ENCODE measurements at places on chromosomes 12 and 14.

DNA sequence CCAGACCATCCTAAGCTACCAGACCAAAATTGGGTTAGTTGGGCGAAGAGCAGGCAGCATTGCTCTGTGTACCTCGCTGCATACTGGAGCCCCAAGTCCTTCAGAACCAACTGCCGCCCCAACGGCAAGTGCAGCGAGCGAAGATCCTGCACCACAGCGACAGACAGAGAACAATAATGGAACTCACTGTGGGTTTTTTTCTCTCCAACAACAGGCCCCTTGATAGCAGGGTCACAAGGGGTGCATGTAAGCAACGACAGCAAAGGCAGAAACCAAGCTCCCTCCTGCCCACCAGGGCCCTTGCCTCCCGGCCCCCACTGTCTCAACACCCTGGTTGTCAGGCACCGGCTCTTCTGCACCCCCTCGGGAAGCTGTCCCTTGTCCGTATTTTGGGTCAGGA is 39.0 kb downstream of the RNF34 start:
- no peak for DNase-seq

- DNase-seq = no peak
Measured at GRCh38 chr12:24011927-24012507, 62.5 kb upstream of the SOX5 start.

GRCh38 chr14:22893706-22894105 is 10.7 kb downstream of the REM2 start:
- no peak for DNase-seq

DNA sequence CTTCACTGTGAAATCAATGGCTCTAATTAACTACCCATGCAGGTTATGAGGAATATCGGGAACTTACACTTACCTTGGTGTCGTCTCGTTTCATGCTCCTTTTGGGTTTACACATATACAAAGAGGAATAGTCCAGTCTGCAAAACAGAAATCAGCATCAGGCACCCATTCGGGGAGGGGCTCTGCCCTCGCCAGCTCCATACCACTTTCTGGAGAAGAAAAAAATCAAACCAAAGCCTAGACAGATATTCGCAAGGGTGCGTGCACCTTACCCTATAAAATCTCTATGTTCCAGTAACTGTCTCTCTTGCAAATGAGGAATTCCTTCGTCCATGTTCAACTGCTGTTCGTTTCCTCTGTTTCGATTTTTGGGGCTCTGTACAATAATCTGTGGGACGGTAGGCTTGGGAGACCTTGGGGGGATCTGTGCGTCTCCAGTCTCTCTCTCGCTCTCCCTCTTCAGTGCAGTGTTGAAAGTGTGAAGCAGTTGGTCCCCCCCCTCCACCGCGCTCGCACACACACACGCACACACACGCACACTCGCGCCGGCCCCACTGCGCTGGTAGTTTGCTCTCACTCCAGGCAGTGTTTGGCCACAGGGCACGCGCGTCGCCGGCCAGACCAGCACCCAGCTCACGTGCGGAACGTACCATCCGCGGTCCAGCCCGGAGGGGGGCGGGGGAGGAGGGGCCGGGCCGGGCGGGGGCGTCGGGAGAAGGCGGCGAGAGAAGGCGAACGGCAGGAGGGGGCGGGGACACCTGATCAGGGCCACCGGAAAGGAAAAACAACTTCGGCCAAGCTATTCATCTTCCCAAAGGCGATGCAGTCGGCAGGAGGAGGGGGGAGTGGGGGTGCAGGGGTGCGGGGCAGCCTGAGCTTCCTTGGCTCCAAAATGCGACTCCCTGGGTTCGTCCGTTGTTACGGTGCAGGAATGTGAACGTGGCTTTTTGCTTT is at the start of gene BHLHE41:
BHLHE41 (minus strand) TSS at position 592 of the 954 bp plus-strand sequence; CDS start at position 334, 258 bp downstream.
- DNase-seq = no peak

GRCh38 chr12:64583771-64584421 is 26.4 kb upstream of the RASSF3 start:
- no peak for DNase-seq

DNA sequence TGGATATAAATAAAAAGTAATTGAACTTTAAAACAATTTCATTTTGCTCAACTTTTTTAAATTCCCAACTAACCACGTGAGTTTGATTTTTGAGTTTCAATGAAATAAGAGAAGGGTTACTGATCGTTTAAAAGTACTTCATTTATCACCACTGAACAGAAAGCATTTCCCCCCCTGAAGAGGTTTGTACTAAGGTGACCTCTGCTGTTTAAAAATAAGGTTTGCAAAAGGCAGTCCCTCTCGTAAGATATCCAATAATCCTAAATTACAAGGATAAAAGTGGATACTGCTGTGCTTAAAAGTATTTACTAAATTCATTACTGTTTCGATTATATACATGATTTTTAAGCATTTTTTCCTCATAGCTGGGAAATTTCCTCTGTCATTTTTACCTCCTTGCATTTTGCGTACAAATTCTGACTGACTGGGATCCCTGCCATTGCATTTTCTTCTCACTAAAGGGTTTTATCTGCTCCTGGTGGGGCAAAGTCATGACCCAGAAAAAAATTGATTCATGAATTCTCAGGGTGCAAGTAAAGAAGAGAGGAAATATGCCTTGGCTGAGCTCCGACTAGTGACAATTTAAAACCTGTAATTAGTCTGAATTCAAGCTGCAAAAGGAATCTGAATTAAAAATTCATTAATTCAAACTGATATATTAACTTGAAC is 463.8 kb downstream of the PRKD1 start:
- no peak for DNase-seq

DNA sequence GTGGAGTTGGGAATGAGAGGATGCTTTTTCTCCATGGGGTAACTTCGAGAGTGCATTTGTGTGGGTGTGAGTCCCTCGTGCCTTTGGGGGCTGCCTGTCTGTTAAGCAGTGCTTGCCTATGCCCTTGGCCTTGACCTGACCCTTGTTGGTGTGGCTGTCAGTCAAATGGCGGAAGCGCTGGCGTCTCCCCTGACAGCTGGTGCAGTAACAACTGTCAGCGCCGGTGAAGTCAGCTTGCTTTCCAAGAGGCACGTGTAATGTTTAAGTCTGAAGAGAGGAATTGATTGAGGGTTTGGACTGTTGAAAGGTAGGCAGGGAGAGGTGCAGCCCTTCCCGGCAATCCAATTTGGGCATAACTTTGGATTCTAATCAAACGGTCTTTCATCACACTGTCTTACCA is 211.3 kb downstream of the AACS start:
- no peak for DNase-seq

DNA sequence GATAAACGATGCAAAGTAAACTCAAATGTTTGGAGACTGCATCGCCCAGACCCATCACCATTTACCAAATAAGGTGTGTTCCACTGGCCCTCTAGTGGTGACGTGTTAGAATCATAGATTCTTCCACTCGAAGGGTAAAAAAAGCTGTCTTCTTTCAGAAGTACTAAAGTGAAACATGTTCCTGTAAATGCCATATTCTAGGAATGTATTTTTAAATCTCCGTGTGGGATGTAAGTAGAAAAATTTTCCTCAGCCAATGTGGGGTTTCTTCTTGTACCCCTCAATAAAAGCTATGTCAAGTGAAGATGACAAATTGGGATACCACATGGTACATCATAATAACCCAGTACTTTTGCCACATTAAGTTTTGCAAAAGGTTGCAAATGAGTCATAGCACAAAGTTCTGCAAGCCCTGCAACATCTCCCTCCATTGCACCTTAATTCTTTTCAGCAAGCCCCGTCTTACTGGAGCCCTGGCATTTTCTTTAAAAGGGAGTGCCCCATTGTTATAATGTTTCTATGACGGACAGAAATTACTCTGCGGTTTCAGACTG is 100.8 kb downstream of the CCER1 start:
- no peak for DNase-seq

DNA sequence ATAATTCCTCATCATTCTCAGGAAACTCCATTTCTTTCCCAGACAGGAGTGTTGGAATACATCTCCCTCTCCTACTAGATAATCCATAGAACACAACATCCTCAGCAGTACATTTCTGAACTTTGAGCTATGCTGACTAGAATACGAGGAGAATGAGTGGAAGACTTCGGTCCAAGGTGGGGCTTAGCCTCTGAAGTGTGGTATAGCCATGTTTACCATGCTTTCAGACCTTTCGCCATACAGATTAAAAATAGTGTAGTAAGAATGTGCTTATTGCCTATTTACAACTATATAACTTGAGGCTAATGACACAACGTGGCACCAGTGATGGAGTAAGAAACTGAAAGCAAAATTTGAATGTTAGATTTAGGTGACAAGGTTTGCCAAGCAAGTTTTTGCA is 184.5 kb upstream of the KRR1 start:
- DNase-seq = no peak

DNA sequence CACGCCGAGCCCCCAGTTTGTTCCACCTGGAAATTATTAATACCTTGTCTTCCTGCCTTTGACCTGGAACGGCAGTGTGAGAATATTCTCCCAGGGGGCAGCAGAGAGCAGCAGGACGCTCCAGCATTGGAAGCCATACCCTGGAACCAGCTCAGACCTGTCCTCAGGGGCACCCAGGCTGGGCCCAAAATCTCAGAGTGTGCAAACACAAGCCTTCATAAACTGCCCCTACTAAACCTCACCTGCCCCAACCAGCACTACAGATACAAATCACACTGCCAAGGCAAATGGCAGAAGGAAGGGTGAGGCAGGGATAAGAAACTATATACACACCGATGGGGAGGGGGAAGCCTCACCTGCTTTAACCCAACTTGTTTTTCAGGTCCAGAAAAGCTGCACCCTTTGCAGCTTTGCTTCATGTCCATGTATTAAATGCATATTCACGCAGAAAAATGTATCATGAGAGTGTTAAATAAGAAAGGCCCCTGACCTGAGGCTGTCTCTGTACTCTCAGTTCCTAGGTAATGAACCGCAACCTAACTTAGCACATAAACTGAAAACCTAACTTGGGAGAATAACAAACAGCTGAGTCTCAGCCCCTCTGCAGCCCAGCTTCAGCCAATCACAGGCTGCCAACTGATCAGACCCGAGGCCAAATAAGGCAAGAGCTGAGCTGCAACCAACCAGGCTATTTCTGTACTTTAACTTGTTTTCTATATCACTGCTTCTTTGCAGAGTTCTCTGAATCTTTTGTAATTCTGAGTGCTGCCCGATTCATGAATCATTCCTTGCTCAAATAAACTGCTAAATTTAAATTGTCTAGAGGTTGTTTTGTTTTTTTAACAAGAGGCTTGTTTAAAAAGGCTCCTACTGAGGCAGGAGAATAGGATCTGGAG is 130.1 kb downstream of the SPTSSA start:
- DNase-seq = peak; percentile 49

DNA sequence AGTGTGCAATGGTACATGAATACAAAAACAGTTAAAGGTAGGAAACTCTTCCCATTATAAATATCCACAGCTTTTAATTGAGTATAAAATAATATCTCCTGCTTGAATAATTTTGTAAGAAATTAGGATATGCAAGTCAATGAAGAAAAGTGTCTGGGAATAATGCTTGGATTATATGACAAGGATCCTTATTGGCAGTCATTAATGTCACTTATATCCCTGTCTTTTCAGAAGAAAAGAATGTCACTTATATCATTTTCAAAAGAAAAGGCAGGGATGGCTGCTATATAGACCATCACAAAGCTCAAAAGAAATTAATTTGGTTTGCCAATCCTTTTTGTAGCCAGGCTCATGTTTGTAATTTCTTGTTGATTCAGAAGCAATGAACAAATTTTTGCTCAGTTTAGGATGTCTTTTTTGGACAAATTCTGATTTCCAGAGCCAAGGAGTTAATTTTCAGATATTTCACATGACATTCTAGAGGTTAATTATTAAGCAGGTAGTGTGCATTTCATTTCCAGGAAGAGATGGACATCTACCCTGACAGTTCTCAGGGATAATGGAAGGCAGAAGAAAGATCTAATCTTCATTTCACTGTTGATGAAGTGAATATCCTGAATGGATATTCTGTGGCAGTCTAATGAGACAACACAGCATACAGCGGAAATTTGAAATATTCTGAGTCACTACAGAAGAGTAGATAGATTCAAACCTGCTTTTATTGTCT is 299.8 kb downstream of the RPS29 start:
- DNase-seq = no peak

DNA sequence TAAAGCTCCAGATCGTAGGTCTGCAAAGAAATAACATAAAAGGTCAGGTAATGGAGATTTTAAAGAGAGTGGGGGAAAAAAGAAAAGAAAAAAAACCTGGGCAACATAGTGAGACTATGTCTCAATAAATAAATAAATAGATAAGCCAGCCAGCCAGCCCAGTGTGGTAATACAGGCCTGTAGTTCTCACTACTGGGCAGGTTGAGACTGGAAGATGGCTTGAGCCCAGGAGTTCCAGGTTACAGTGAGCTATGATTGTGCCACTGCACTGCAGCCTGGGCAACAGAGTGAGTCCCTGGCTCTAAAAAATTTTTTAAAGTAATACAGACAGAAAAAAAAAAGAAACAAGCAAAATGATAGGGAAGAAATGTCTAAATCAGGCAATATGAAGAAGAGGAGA is 43.2 kb upstream of the BBS10 start:
- DNase-seq = no peak

- DNase-seq = peak; percentile 48
Measured at GRCh38 chr14:23562822-23563472, 4.6 kb downstream of the AP1G2 start.

- no peak for DNase-seq
Measured at GRCh38 chr12:86376052-86376451, 119.9 kb upstream of the MGAT4C start.

GRCh38 chr12:42902001-42902400 is 312.5 kb upstream of the PRICKLE1 start:
- DNase-seq = no peak

GRCh38 chr14:71331403-71331802 is 424.1 kb downstream of the PCNX1 start:
- DNase-seq = no peak

DNA sequence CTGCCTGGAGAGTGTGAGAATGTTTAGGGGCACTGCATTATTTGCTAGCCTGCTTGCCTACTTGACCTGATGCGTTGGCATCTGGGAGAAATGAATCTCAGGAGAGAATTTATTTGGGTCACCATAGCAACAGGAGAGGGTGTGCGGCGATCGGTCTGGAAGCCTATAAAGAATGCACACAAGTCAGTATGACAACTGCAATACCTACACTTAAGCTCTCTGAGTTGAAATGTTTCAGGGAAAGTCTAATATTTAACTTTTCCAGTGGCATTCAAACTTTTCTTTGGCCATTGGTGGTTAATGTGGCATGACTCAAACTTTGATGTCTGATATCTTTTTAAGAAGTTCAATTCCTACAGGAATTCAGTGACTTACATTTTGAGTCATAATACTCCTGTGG is 205.1 kb downstream of the NEDD1 start:
- DNase-seq = no peak

GRCh38 chr14:59283361-59283760 is 94.9 kb downstream of the DAAM1 start:
- no peak for DNase-seq

- peak; percentile 9 for DNase-seq
Measured at GRCh38 chr12:56634242-56634836, 4.2 kb upstream of the BAZ2A start.

GRCh38 chr12:53063708-53064612 is 14.1 kb downstream of the TNS2 start:
- no peak for DNase-seq

DNA sequence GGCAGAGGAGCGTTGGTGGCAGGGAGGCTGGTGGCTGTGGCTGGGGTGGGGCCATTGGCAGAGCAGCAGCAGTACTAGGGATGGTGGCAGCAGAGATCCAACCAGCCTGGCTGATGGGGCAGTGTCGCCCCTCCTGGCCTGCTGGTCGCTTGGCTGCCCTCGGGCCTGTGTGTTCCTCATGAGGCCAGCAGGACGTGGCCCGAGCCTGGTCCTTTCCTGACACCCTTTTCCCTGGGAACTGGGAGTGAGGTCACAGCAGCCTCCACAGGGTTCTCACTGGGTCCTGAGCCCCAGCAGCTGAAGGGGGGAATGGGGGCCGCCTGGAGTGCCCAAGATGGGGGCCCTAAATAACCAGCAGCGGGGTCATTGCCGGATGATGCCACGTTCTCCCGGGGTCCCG is 46.1 kb downstream of the KIF26A start:
- DNase-seq = no peak

Measured in activated CD4-positive, alpha-beta T cell treated with anti-CD3 and anti-CD28 coated beads, Interleukin-2, amount 50 U/mL, for 4 hours (primary cell).